ENCODE measurements at places on chromosomes 5 and 9.

- no peak for DNase-seq
Measured at GRCh38 chr9:126991183-126991582, 76.6 kb downstream of the RALGPS1 start.

- DNase-seq, result no peak
Measured at GRCh38 chr5:139669662-139670368, 21.7 kb downstream of the CXXC5 start.

DNA sequence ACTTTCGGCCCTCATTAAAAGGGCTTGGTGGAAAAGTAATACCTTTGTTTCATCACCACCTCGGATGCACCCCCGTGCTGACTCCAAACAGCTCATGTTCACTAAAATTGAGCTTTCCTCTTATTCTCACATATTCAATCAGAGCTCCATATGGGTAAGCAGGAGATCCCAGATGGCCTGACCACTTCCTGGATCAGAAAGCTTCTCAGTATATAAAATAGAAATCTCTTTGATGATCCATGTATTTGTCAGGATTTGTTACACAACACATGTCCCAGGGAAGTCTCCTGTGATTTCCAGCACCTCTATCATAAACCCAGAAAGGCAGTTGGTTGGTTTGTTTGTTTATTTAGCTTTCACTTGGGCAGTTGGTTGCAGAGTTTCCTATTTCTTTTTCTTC, 402.0 kb downstream of the MLLT3 start:
- DNase-seq, result no peak

DNA sequence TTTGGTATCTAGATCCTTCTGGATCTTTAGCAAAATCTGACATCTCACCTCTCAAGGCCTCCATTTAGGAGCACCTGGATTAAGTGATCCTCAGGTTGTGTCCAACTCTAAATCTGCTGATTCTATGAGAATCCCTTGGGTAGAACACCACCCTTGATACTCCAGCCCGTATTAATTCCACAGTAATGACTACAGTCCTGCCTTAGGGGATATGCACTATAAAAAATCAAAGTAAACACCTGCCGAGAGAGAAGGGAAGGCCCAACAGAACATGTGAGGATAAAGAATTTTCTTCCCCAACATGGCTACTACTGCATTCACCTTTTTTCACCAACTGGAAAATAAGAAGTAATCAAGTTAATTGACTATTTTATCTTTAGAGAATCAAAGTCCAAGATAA, 27.6 kb downstream of the DAP start:
- no peak for DNase-seq

Data from H1 (cell line).